ENCODE measurements at places on chromosomes 7 and 10. TPM values are rescaled to one million over a fixed set of nuclear protein-coding genes. Genes with fewer than 3 reads are reported as not detected.
A peak's percentile ranks its signal among the peaks of the same experiment; 100 is the strongest.

SLC16A9 gene
- 1.1 TPM for total RNA-seq

C10orf53 gene
- not detected for total RNA-seq

ITIH5 gene
- 11.1 TPM for total RNA-seq

KEL gene
- total RNA-seq, result 0.20 TPM

CFAP69 gene
- total RNA-seq, result 0.87 TPM

LRRTM3 gene
- not detected for total RNA-seq

HOXA3 gene
- total RNA-seq, result 4.2 TPM

LRRN3 gene
- total RNA-seq, result under 0.01 TPM

DNA sequence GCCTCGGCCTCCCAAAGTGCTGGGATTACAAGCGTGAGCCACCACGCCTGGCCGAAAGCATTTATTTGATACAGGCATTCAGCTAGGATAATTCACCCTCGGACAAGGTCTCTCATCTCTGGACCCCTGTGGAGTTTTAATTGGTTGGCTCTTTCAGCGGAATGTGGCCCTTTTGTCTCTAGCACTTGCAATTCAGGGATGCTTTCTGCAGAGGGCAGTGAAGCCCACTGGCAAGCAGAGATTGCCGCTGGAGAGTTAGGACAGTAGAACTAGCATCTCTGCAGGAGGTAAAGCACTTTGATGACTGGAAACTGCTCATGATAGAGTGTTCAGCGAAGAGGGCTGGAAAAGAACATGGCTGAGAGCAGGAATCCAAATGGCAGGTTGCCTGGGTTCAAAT is 62.0 kb downstream of the SUFU start:
- DNase-seq, result no peak

DNA sequence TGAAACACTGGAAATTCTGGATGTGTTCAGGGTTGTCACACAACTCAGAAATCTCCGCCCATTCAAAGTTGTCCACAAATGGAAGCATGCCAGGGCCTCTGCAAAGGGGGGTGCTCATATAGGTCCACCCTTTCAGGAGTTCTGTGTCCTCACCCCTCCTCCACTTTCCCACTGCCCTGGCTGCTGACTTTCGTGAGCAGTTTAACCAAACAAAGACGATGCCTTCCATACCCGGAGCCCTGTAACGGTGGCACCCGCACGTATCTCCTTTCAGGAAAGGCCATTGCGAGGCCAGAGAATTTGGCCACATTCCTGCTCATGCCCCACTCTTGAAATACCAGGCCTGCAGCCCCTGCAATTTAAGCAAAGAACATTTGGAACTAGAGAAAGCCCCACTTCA is 1.4 kb downstream of the CPXM2 start:
- DNase-seq, result no peak

GRCh38 chr10:33273295-33274002 is 61.0 kb downstream of the NRP1 start:
- DNase-seq, result peak; percentile 92

GRCh38 chr7:151705636-151706276 is 171.2 kb downstream of the PRKAG2 start:
- peak; percentile 67 for DNase-seq

GRCh38 chr7:142412551-142413193 is 154.8 kb upstream of the PRSS58 start:
- DNase-seq, result peak; percentile 58

GRCh38 chr10:49312246-49312869 is 13.4 kb downstream of the C10orf71 start:
- DNase-seq, result no peak

- DNase-seq, result no peak
Measured at GRCh38 chr7:156026603-156027002, 214.3 kb upstream of the SHH start.

GRCh38 chr7:8365499-8366110 is 67.8 kb upstream of the NXPH1 start:
- peak; percentile 18 for DNase-seq

DNA sequence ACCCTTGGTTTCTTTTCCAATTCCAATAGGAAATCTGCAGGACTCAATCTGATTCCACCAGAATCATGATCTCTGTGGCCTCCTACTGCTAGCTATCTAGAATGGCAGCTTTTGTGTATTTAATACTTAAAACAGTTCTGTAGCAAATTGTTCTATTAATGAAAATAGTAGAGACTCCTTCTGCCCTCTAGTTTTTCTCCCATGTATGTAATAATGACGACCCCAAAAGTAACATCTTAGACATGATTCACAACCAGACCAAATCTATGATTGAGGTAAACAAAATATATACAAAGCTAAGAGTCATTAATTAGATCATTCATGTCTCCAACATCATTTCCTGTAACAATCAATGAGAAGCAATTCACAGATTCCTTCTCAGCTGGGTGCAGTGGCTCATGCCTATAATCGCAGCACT is 259.1 kb upstream of the MKLN1 start:
- peak; percentile 30 for DNase-seq
